ENCODE measurements at places on chromosomes 16 and 17.

DNA sequence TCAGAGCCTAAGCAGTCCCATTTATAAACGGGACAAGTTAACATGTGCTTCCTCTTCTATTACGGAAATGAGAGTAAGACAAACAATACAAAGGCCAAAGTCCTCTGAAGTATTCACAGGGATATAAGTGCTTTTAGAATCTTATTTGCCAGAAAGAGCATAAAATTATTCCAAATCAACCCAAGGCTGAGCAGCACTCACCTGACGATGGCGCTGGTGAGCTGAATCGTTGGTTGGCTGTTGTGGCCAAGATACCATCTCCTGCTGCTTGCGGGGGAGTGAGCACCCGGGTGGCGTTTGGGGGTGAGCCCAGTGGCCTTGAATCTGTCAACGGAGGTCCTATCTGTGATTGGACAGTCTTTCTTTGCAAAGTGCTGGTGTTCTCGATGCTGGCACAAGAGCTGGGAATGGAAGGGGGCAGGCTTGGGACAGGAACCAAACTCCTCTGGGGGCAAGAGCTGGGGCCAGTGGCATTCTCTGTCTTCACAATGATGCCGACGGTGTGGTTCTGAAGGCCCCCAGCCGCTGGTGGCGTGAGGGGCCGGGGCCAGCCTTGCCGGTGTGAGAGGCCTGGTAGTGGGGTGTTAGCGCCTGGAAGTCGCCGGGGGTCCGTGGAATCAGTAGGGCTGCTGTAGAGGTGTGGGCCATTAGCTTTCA is 9.5 kb upstream of the DHRS13 start:
- DNase-seq: no peak

DNA sequence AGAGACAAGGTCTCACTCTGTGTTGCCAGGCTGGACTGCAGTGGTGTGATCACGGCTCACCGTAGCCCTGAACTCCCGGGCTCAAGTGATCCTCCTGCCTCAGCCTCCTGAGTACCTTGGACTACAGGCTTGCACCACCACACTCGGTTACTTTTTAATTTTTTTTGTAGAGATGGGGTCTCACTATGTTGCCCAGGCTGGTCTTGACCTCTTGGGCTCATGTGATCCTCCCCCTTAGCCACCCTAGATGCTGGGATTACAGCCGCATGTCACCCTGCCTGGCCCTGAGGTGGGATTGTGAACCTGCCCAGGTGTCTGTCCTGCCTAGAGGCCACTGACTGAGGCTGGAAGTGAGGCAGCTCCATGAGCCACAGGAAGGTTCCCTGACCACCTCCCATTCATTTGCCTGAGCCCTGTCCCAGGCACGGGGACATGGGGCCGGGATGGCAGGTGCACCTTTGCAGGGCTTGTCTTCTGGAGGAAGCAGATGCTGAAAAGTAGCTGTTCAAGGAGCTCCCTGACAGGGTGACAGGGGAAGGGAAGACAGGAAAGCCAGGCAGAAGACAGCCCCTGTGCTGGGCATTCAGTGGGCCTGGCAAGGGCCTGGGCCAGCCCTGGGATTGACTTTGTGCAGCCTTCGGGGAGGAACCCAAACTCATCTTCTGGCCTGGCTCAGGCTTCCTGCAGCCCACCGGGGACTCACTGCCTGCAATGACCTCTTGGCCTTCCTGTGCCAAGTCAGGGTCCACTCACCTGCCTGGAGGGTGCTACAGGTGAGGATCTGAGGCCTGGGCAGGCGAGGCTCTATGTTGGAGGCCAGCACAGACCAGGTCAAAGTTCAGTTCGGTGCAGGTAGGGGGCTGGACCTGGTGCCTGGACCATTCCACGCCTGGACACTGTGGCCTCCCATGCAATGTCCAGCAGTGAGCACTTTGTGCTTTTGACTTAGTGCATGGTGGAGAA is 8.1 kb upstream of the NOTUM start:
- no peak for DNase-seq

DNA sequence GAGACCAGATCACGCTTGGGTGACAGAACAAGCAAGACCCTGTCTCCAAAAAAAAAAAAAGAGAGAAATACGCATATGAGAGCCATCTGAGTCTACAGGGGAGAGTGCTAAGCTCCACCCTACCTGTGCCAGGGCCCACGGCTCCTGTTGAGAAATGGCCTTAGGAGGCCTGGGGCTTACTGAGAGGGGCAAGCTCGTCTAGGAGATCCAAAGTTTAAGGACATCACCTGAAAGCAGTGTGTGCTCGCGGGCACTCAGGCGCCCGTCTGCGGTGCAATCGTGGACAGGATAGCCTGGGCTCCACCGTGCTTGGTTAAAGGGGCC is 14.5 kb upstream of the BAIAP2 start:
- DNase-seq: no peak

GRCh38 chr16:85593494-85594221 is 19.5 kb upstream of the GSE1 start:
- peak; percentile 63 for DNase-seq

DNA sequence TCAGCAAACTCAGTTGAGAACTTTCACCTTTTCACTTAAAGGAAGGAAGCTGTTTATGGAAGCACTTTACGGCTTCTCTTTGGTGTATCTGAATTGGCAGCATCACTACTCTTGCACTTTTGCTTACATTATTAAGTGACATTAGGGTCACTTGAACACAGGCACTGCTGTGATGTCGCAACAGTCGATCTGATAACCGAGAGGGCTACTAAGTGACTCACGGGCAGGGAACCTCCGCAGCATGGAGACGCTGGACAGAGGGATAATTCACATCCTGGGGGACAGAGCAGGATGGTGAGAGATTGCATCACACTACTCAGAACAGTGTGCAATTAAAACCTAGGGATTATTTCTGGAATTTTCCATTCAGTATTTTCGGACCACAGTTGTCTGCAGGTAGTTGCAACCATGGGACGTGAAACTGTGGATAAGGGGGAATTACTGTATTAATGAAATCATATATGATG is 56.5 kb downstream of the DNAH2 start:
- DNase-seq: no peak

GRCh38 chr17:31565652-31566051 is 174.2 kb downstream of the RAB11FIP4 start:
- DNase-seq: no peak

GRCh38 chr17:7823581-7824001 is 10.4 kb upstream of the KDM6B start:
- no peak for DNase-seq

DNA sequence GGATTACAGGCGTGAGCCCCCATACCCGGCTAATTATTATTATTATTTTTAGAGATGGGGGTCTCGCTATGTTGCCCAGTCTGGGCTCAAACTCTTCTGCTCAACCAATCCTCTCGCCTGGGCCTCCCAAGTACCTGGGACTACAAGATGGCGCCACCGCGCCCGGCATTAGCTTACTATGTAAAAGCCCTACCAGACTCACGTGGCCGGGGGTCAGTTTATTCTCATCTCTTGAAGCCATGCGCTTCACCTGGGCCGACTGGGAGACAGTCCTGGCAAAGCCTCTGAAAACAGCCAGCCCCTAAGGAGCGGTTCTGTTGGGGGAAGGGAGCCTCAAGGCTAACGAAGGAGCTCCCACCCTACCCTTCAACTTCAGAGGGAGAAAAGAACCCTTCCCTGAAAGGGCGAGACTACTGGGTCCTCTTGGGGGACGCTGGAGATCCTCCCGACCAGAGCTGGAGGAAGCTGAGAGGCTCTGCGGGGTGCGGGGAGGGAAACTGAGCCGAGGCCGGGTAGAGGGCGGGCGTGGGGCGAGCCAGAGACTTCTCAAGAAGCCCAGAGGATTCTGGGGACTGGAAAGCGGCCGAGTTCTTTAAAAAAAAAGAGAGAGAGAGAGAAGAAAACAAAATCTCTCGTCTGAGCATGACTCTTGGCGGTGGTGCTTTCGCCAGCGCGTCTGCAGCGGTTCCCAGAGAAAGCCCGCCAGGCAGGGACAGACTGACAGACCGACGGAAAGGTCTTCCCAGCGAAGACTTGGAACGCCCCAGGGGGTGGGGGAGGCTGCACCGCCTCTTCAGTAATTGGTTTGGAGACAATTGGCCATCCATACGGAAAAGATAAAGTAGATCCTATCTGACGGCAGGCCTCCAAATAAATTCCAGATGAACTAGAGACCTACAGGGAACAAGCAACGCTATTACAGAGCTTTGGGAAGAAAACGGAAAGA is 5.6 kb upstream of the TUBG2 start:
- DNase-seq: no peak

- no peak for DNase-seq
These were observed 7.8 kb downstream of the NCBP3 start for GRCh38 chr17:3838206-3838605.

GRCh38 chr17:45289301-45290268 is 27.2 kb downstream of the MAP3K14 start:
- no peak for DNase-seq

DNA sequence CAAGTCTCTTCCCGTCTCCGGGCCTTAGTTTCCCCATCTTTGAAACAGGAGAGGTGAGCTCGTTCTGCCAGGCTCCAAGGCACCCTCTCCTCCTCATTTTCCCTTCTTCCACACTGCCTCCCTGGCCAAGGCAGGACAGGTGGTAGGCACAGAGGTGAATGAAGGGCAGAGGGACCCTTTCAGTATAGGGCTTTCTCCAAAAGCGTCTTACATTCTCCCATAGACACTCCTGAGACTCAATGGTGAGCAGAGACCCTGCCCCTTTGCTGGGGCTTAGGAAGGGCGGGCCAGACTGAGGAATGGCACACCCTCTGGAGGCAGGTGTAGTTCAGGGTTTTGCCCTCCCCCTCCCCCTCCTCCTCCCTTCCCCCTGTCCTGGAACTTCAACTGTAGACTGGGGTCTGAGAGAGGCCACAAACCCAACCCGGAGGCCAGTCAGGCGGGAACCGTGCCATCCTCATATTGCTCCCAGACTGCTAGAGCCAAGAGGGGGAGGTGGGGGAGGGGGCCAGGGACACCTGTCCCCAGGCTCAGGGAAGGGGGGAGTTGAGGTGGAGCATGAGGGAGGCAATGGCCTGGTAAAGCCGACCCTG is 1.9 kb downstream of the PLEKHH3 start:
- DNase-seq: peak; percentile 80

- DNase-seq: no peak
These were observed 451.3 kb downstream of the PMP22 start for GRCh38 chr17:14813649-14814370.

- no peak for DNase-seq
These were observed 11.8 kb upstream of the PHF12 start for GRCh38 chr17:28963055-28963611.

DNA sequence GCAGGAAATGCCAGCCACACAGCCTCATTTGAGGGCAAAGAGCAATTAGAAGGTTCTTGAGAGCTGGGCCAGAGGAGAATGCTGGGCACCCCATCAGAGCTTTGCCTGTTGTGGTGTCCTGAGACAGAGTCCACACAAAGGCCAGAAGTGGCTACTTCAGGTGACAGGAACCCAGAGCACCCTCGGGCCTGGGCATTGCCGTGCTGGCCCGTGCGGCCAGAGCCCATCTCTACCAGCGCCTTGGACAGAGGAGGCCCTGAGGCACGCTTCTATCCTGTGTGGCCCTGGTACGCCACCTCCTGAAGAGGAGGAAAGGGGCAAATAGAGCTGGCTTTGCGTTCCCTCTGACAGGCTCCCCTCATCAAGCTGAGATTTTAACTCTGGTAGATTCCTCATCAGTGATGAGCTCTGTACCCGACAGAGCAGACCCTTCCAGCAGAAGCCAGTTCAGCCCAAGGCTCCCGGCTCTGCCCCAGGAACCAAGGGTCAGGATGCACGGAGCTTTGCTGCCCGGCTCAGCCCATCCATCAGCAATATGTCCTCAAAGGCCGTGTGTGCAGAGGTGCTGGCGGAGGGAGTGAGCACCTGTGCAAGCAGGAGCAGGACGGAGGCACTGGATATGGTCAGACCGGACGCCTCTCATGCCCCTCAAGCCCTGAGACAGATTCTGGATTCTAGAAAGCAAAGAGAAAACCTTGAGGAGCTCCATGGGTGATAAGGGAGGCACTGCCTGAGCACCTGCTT is 3.4 kb upstream of the RASD1 start:
- no peak for DNase-seq

DNA sequence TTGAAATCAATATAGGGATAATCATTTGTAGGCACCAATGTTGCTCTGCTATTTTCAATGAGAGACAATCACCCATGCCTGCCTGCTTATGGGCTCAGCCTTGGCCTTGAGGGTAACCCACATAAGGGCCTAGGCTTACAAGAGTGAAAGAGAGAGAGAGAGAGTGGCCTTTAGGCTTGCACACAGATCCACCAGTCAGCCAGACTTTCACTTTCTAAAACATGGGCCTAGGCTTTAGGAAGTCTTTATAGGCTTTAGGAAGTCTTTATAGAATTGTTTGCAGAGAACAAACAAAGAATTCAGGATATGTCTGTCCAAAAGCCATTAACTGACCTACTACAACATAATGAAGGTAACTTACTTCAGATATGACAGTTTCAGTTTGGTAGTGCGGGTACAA is 3.4 kb downstream of the ABCA9 start:
- DNase-seq: no peak

DNA sequence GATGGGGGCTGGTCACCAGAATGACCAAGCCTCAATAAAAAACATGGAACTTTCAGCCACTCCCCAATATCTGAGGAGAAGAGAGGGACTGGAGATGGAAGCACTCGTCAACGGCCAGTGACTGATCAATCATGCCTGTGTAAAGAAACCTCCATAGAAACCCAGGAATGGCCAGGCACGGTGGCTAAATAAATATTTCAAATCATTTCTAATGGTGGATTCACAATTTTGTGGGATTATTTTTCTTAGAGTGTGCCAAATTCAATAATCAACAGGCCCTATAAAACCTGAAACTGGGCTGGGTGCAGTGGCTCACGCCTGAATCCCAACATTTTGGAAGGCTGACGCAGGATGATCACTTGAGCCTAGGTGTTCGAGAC is 16.4 kb downstream of the NSMCE1 start:
- DNase-seq: no peak

- DNase-seq: no peak
These were observed 40.7 kb downstream of the RGS9 start for GRCh38 chr17:65177901-65178300.

- DNase-seq: no peak
These were observed 46.2 kb downstream of the SMPD3 start for GRCh38 chr16:68401871-68402747.

- DNase-seq: no peak
These were observed 22.2 kb downstream of the CFAP52 start for GRCh38 chr17:9598661-9599060.
